ENCODE measurements at places on chromosomes 16 and 17. TPM values are rescaled to one million over a fixed set of nuclear protein-coding genes. Genes with fewer than 3 reads are reported as not detected.

Gene GPRC5B
- 18.7 TPM for total RNA-seq

Gene RAMP2
- not detected for total RNA-seq

Gene TMEM235
- not detected for total RNA-seq

Gene PPP1R1B
- not detected for total RNA-seq

Gene KRT39
- not detected for total RNA-seq

Gene PRSS33
- not detected for total RNA-seq

Gene TSPOAP1
- 1.5 TPM for total RNA-seq

Gene WDR59
- 16.1 TPM for total RNA-seq

Gene IL32
- 12.5 TPM for total RNA-seq

Gene SLC4A1
- not detected for total RNA-seq

Gene RAP1GAP2
- 0.30 TPM for total RNA-seq

Gene CLEC18C
- 0.23 TPM for total RNA-seq

Gene ZG16
- not detected for total RNA-seq

Gene NPB
- total RNA-seq: 1.5 TPM

Gene CHMP1A
- 71.3 TPM for total RNA-seq

Gene AOC2
- 0.69 TPM for total RNA-seq

Gene DNAI2
- total RNA-seq: not detected

Gene ABCA10
- 0.69 TPM for total RNA-seq

Gene CACNG3
- total RNA-seq: not detected

Gene DHRS7C
- not detected for total RNA-seq

Gene JPH3
- total RNA-seq: not detected

Gene FAM20A
- 0.14 TPM for total RNA-seq

Gene JUP
- 12.8 TPM for total RNA-seq

Gene PIK3R5
- not detected for total RNA-seq

All from smooth muscle cell of the umbilical artery (primary cell).